ENCODE measurements at places on chromosomes 3 and 15. TPM values are rescaled to one million over a fixed set of nuclear protein-coding genes. Genes with fewer than 3 reads are reported as not detected.

The STARD5 gene
- total RNA-seq: 3.8 TPM

The FBN1 gene
- total RNA-seq: 33.5 TPM

The CNTN4 gene
- 5.5 TPM for total RNA-seq

The TRANK1 gene
- total RNA-seq: 0.12 TPM

GRCh38 chr3:185381320-185382058 lies 18.6 kb downstream of the MAP3K13 start:
- no peak for DNase-seq

DNA sequence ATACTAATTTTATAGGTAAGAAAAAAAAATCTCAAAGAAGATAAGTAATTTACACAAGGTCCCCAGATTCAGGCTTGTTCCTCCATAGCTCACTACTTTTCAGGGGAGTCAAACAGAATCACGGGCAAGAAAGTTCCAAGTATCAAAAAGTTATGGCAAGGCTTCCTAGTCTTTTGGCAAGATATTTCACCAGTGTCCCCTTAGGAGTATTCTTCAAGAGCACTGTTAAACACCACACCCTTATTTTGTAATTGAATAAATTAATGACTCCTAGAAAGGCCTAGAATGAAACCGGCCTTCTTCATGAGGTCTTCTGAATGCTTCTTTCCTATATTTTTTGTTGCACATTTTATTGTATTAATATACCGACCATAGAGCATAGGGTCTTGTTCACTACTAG lies 109.7 kb downstream of the MYLK start:
- DNase-seq: no peak

- no peak for DNase-seq
These were observed 86.9 kb upstream of the C15orf39 start for GRCh38 chr15:75114796-75115195.

- no peak for DNase-seq
These were observed 1.8 kb downstream of the TLNRD1 start for GRCh38 chr15:81002331-81003096.

- no peak for DNase-seq
These were observed 6.5 kb upstream of the MYH15 start for GRCh38 chr3:108516881-108517280.

DNA sequence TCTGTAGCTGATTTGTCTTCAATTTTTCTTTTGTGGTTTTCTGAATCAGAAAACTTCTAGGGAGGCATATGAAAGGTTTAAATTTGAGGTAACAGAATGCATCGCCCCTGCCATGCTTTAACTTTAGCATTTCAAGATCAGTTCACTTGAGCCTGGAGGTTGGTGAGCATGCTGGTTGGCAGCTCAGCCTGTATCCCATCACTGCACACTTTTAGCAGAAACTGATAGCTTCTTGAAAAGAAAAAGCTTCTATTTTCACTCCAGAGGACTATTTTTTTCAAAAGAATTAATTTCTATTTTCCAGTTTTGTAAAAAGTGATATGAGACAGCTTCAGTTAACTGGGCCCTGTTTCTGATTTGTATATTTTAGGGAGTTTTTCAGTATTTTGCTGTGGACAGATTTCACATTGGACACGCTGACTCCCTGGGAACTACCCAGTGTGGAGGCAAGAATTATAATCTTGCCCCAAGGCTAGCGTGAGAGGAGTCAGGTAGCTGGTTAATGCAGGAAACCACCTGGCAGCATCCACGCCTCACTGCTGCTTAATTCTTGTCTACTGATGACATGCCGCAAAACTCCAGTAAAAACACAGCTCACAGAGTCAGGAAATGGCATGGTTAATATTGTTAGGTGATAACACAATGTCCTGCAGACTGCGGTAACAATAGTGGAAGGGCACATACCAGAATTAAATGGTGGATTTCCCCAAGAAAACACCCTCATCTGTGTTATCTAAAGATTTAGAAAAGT lies 71.4 kb downstream of the DUT start:
- DNase-seq: peak; percentile 13

DNA sequence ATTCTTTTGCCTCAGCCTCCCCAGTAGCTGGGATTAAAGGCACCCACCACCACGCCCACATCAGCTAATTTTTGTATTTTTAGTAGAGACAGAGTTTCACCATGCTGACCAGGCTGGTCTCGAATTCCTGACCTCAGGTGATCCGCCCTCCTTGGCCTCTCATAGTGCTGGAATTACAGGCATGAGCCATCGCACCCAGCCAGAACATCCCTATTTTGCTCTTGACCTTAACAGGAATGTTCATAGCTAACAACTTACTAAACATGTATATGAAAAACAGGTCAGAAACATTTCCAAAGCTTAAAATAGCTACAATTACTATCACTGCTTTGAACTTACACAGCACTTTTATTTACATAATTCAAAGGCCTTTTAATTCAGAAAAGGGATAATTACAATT lies 33.7 kb downstream of the UQCC5 start:
- DNase-seq: no peak

GRCh38 chr3:30475038-30475808 lies 131.2 kb upstream of the TGFBR2 start:
- no peak for DNase-seq

- peak; percentile 70 for DNase-seq
These were observed 81.9 kb upstream of the ZNF280D start for GRCh38 chr15:56815247-56815646.

Measured in SJCRH30 (cell line).